ENCODE measurements at places on chromosomes 7 and 10.

- peak; percentile 63 for DNase-seq
Observed at GRCh38 chr7:101538596-101539459, 90.3 kb downstream of the MYL10 start.

- no peak for DNase-seq
Observed at GRCh38 chr7:75040512-75040911, 33.1 kb downstream of the RCC1L start.

DNA sequence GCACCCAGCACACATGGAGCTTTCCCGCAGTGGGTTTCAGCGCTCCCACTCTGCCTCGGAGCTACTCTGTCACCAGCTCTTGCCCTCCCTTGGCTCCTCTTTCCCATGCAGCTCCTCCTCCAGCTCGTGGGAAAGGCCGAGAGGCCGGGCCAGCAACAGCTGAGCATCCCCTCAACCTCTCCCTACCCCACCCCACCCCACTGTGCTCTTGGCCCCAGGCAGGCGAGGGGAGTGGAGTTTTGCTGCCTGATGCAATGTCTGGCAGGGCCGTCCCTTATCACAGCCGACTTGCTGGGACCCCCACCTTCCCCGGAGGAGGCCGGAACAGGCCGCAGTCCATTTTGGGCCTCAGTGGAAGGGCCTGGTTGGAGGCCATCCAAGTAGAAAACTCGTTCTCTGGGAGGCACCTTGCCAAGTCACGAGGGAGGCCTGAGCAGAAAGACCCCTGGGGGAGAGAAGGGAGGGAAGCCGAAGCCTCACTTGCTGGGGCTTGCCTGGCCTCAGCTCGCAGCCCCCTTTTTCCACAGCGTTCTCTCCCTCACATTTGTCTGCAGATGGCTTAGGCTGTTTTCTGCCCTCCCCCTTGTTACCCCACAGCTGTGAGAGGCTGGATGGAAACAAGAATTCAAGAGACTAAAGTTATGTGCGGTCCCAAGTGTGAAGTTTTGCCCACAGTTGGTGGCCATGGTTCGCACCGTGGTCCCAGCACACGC is 35.3 kb downstream of the CHST3 start:
- no peak for DNase-seq

- DNase-seq, result no peak
Observed at GRCh38 chr7:78702770-78703169, 750.7 kb downstream of the MAGI2 start.

- DNase-seq, result no peak
Observed at GRCh38 chr7:38702002-38702535, 70.9 kb upstream of the AMPH start.

- DNase-seq, result no peak
Observed at GRCh38 chr10:132592790-132593383, 55.3 kb downstream of the INPP5A start.

- peak; percentile 87 for DNase-seq
Observed at GRCh38 chr7:138886501-138886917, 88.5 kb upstream of the ATP6V0A4 start.

DNA sequence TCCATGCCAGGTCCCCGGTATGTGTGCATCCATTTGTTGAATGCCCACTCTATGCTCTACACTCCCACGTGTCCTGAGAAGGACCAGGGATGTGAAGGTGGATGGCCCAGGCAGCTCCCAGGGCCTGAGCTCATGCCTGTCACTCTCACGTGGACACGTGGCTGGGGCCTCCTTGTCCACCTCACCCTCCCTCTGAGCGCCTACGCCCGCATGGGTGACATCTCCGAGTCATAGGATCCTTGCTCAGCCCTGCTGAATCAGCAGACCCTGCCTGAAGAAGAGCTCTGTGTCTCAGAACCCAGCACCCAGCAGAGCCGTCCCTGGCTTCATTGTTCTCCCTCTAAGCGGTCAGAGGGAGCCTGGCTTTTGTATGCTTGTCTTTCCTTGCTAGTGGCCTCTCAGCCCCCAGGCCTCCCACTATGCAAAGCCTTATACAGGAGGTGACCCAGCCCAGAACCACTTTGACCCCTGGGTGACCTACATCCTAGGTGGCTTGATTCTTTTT is 107.9 kb upstream of the PPIF start:
- DNase-seq, result peak; percentile 95

DNA sequence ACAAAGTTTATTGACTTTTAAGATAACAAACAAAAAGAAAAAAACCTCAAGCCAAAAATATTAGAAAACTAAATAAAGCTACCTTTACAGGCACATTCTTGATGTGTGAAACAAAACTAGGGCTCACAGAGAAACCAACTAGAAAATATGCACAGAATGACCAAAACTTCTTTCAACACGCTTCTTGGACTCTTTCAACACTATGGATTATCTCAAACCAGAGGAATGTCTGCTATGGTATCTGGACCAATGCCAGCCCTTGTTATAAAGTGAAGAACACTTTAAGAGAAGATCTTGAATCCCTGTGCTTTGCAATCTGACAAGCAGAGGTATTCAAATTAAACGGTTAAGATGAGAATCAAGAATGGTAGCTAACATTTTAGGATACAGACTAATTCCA is 76.6 kb downstream of the DNAJC1 start:
- DNase-seq, result no peak

- DNase-seq, result no peak
Observed at GRCh38 chr10:60669501-60669900, 108.8 kb upstream of the CDK1 start.

- DNase-seq, result no peak
Observed at GRCh38 chr10:44089671-44090070, 295.2 kb downstream of the CXCL12 start.

DNA sequence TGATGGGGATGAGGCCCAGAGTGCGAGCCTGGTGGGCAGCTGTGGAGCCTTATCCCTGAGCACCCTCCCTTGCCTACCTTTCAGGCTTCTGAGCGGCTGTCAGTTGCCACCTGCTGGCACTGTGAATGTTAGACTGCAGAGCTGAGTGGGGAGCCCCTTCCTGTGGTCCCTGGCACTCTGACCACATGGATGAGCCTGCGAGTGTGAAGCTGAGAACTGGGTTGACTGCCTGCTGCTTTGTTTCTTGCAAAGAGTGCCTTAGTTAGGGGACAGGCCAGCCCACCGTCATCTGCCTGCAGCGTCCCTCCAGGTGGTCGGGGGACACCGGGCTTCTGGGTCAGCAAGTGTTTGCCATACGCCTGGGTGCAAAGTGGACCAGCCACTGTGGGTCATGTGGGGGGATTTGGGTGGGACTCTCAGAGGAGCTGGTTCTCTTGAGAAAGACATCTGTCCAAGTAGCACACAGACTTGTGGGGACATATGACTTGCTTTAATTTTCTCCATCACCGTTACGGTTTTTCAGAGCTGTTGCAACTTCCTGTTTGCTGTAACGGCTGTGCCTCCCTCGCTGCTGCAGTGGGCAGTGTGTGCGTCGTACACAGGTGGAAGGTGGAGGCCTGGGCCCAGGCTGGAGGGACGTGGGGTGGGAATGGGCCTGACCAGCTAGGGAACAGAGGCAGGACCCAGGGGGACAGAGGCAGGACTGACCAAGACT is 13.7 kb downstream of the INPP5A start:
- peak; percentile 42 for DNase-seq

DNA sequence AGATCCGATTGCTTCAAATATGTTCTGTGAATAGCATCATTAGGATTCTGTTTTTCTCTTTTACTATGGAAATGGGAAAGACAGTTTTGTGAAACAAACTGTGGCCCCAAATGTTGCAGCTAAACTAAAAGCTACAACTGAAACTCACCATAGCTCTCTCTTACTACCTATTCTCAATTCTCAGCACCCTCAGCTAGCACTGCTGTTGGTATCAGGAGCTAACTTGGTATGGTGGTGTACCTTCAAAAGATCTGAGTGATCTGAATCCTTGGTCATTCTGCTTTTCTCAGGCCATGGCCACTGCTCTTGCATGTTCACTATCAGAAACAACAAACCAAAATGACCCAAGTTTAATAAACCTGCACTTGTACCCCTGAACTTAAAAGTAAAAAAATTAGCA is 1208.0 kb downstream of the SORCS1 start:
- DNase-seq, result no peak

DNA sequence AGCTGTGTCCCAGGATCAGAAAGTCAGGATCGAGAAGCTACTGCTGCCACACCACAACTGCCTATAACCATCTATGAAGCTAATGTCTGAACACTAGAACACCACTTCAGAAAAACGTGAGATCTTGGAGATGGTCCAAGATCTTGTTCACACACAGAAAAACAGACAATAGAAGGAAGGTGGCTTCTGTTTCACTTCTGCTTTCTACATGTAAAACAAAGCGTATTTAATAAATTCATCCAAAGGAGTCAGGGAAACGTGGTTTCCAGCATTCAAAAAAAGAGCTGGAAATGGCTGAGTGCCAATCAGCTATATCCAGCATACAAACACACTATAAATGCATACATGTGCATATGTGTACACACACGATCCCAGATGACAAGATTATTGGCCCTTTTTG is 70.2 kb upstream of the CCDC71L start:
- peak; percentile 76 for DNase-seq

DNA sequence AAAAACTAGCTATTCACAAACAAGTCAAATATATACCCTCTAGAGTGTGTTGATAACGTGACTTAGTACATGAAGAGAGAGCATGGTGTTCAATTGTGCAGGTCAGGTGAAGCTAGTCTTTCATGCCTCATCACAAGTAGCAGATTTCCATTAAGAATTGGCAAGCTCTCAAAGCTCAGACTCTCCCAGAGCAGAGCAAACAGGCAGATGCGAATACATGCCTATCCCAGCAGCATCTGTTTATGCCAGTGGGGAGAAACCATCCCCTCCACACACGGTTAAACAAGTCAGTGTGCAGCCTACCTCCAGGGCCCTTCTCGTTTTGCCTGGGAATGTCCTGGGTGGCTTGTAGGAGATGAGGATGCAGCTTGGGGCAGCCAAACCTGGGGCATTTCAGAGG is 532.5 kb upstream of the C7orf33 start:
- DNase-seq, result no peak

- DNase-seq, result no peak
Observed at GRCh38 chr7:94364816-94365215, 29.9 kb upstream of the COL1A2 start.

GRCh38 chr10:96685306-96685705 is 35.0 kb downstream of the PIK3AP1 start:
- no peak for DNase-seq

DNA sequence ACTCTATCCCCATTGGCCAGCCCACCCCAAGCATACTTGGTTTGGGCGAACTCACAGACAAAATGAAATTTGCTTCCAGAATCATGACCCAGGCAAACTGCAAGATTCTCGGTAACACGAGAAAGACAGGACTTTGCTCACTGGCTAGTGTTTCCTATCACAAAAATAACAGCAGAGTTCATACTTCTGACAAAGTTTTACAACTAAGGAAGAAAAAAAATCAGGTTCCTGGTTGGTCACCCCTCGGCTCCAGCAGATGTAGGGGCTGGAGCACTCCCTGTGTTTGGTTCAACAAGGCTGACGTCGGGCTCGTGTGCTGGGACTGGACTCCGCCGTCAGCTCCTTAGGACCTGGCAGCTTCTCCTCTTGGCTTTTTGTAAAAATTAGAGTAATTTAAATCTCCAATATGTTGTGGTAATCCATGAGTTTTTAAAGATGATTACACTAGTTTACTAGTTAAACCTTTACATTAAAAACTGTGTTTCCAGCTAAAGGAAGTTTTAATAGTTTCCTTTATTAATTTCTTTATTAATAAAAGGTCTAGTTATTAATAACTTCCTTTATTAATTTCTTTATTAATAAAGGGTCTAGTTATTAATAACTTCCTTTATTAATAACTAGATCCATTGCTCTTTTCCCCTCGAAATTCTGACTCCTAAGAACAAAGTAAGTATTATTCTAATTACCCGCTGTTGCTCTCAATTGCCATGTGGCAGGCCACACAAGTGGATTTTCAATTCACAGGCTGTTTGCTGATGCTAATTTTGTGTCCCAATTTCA is 115.6 kb upstream of the RNF32 start:
- DNase-seq, result no peak

DNA sequence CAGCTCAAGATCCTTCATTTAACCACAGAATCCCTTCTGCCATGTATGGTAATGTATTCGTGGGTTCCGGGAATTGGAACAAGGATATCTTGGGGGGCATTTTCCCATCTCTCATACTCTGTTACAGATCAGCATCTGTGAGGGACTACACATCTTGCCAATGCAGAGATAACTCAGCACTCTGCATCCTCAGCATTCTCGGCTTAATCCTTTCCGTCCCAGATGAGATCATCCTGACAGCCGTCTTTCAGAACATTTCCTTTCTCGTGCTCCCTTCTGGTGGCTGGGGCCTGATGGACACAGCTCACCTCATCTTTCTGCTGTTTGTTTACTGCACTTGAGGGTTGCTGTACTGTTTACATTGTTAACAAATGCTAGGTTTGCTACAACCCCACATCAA is 25.3 kb downstream of the FKBP6 start:
- DNase-seq, result no peak

DNA sequence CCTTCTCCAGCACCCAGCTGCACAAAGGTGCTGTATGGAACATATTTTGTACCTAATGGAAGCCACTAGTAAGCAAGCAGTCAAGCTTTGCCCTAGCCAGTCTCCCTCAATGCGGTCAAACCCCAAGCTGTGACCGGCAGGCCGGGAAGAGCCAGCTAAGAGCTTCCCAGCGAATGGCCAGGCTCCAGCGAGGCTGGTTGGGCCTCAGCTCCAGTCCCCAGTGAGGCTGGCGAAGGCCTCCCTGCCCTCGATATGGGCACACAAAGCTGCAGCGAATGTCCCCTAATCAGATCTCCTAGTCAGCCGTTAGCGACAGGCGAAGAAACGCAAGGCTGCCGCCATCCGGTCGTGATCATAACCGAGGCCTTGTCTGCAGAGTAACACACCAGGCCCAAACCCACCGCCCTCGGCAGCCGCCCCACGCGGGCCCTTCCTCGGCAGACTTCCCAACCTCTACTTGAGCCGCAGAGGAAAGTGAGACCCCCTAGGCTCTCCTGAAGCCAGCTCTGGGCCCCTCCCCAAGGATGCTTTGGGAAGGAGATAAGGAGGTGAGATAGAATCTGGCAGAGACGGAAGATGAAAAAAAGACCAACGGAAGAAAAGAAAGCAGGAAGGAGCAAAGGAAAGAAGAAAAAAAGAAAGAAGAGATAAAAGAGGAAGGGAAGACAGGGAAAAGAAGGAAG is 3.1 kb upstream of the HOXA9 start:
- DNase-seq, result no peak

- no peak for DNase-seq
Observed at GRCh38 chr10:11276449-11276990, 258.8 kb downstream of the CELF2 start.

- DNase-seq, result no peak
Observed at GRCh38 chr7:70660154-70660818, 471.7 kb upstream of the GALNT17 start.

- peak; percentile 22 for DNase-seq
Observed at GRCh38 chr10:20855398-20856038, 41.6 kb downstream of the NEBL start.

- no peak for DNase-seq
Observed at GRCh38 chr10:34405611-34406462, 409.3 kb downstream of the PARD3 start.

GRCh38 chr7:22842973-22843372 is 20.3 kb upstream of the TOMM7 start:
- DNase-seq, result no peak

- DNase-seq, result no peak
Observed at GRCh38 chr7:29920491-29920890, 69.1 kb downstream of the SCRN1 start.

GRCh38 chr7:148587076-148587475 is 3.5 kb upstream of the C7orf33 start:
- DNase-seq, result no peak

Measured in suppressor macrophage treated with lipopolysaccharide for 4 hours (primary cell).